Foreskin fibroblast (primary cell): ENCODE measurements at places on chromosomes 6 and 20.

DNA sequence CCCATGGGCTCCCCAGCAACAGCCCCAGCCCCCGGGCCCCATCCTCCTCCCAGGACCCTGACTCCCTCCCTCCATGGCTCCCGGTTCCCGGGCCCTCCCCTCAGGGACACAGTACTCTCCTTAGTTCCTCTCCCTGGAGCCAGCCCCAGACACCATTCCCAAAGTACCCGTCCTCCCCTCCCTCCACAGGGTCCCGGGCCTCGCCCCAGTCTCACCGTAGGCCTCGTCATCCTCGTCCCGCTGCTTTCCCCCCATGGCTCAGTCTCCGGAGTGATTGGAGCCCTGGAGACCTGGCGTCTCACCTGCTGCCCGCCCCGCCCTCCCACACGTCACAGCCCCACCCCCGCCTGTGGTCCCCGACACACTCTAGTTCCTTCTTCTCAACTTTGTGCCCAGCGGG is at the start of gene SLC44A4:
TSS of gene SLC44A4 (minus strand) at position 272 of the 400 bp plus-strand sequence. CDS start at position 255, 17 bp downstream.
- DNase-seq: no peak

DNA sequence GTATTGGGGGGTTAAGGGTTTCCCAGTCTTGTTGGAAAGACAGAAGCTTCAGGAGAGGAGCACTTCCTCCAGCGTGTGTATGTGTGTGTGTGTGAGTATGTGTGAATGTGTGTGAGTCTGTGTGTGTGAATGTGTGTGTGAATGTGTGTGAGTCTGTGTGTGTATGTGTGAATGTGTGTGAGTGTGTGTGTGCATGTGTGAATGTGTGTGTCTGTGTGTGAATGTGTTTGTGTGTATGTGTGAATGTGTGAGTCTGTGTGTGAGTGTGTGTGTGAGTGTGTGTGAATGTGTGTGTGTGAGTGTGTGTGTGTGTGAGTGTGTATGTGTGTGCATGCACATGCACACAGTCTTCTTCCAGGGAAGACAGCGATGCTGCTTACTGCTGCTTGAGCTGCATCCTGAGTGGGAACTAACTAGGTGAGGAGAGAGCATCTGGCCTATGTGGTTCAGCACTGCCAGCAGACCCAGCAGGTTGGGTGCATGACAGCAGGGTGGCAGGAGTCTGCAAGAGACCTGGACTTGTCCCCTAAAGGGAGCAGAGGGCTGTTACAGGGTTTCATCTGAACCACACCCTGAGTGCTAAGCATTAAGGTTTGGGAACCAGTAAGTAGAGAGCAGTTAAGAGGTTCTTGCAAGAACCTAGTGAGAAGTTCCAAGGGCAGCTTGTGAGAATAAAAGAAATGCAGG is 22.7 kb upstream of the CCND3 start:
- no peak for DNase-seq

GRCh38 chr6:141413196-141413595 is 719.5 kb upstream of the GJE1 start:
- peak; percentile 33 for DNase-seq

DNA sequence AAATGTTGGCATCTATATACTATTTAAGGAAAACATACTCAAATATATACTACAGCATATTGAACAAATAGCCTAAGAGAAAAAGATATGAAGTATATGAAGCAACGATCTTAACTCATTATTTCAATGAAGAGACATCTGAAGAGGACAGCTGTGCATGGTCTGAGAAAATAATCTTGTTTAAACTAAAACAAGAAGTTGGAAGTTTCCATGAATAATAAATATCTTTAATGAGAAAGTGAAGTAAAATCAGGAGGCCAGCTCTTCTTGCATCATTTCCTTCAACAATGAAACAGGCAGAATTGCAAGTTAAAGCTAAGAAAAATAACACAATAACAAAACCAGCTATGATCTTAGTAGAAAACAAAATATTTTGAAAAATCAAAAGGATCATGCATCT is 1265.4 kb upstream of the MAP3K7 start:
- no peak for DNase-seq

- no peak for DNase-seq
Measured at GRCh38 chr20:38997622-38998021, 35.5 kb downstream of the DHX35 start.

DNA sequence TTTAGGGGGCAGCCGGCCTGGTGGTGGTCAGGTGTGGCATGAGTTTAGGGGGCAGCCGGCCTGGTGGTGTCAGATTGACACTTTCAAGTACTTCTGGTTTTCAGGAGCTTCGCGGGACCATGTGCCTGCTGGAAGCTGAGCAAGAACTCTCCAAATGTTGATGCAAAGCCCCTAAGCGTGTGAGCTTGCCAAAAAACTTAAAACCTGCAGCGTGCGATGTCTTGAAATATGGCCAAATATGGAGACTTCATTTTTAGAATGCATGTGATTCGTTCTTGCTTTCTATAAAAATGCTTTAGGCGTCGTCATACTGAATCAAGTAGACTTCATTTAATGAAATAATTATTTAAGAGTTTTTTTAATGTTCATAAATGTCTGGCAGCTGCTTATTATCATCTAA is 149.4 kb downstream of the SMOC2 start:
- no peak for DNase-seq

GRCh38 chr6:61755739-61756138 is 530.3 kb downstream of the KHDRBS2 start:
- no peak for DNase-seq

DNA sequence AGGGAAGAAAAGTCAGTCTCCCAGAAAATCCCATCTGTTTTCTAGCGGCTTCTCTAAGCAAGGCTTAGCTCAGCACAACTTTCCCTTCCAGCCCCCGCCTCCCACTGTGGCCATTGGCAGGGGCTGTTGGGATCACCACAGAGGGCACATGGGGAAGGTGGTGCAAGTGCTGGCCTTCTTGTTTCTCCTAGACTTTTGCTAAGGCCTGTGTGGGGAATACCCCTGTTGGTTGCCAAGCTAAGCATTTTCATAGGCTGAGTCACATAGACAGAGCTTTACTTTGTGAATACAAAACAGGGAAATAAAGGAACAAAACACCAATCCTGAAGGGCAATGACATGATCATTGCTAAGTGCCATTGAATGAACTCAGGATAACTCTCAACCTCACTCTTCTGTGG is 32.4 kb upstream of the TIAM2 start:
- peak; percentile 84 for DNase-seq

GRCh38 chr20:5354901-5355300 is 38.1 kb upstream of the PROKR2 start:
- no peak for DNase-seq

DNA sequence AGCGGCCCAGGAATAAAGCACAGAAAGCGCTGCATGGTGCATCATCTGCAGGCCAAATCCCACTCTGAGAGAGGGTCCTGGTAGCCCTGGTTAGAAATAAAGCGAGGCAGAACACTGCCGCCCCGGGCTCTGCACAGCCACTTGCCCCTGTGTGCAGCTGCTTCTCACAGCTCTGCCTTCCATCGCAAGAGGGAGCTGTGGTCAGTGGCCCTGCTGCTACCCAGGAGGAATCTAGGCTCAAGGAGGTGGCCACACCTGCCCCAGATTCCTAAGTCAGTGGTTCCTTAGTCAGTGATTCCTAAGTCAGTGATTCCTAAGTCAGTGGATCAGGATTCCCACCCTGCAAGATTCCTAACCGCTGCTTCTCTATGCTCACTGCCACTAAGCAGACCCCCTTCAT is 8.8 kb downstream of the CDH4 start:
- DNase-seq: no peak

DNA sequence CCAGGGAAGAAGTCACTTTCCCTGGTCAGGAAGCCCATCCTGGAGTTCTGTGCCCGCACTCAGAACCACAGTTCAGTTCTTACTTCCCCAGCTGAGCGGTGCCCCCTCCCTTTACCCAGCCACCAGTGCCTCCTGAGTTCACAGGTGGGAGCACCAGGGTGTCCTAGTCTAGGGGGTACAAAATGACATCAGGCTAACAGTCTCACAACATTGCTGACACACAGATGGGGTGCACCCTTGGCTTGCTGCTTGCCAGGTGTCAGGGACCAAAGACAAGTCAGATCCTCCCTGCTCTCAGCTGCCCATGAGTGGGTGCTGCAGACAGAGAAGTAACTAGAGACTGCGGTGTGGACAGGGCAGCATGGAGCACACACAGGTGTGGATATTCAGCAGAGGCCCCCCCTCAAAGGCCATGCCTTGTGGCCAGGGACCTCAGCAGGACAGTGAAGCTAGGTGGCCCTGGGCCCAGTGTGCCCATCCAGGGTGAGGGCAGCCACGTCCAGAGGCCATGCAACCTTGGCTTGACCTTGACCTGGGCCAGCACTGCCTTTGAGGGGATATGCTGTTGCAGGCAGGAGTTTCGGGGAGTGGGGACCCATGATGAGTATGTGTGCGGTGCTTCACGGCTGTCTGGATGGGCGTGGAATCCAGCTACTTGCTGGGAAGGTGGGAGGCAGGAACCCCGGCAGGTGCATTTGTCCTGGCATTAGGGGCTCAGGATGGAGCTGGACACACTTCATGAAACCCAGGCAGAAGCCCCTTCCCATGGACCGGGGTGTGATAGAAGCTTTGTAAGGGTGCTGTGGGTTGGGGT is 110.4 kb upstream of the FRMD1 start:
- DNase-seq: no peak

GRCh38 chr6:168597471-168597875 is 156.5 kb downstream of the SMOC2 start:
- no peak for DNase-seq

DNA sequence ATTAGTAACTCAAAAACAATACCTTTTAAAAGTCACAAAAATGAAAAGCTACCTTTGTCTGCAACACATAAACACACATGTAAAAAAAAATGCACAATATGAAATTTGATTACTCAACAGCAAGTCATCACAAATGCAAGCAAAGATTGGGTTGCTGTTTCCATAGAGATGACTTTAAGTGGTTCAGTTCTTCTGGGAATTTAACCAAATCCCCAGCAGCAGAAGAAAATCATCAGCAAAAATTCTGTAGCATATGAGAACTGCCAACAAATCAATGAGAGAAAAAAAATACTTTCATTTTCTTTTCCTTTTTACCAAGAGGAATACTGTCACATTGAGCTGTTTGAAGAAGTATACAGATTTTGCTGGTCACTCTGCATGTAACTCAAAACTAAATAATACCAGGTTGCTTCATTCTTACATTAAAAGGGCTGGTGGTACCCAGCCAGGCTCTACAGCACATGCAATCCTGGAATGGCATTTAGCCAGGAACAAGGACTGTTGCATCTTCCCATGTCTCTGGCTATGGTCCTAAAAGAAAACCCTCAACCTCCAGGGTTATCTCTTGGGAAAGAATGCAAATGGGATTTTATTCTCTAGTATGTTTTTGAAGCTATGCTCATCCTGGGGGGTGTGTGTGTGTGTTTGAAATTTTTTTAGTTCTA is 158.3 kb downstream of the OPRM1 start:
- DNase-seq: peak; percentile 9

GRCh38 chr20:25549172-25549773 is 36.1 kb downstream of the NINL start:
- no peak for DNase-seq

DNA sequence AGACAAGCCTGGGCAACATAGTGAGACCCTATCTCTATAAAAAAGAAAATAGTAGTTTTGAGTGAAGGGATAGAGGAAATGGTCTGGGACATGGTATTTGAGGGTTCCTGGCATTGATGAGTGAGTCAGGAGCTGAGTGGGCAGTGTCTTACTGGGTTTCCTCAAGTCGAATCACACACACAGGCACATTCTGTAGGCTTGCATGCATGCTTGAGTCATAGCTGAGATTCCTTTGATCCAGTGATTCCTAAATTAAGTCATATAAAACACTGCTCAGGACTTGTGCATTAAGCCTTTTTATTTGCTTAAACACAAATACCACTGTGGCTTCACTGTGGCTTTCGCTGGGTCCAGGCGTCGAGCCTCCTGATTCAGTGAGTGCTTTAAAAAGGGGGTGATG is 71.8 kb upstream of the TMEM181 start:
- DNase-seq: peak; percentile 94

GRCh38 chr20:46044896-46045295 is 15.9 kb downstream of the SLC12A5 start:
- DNase-seq: no peak

DNA sequence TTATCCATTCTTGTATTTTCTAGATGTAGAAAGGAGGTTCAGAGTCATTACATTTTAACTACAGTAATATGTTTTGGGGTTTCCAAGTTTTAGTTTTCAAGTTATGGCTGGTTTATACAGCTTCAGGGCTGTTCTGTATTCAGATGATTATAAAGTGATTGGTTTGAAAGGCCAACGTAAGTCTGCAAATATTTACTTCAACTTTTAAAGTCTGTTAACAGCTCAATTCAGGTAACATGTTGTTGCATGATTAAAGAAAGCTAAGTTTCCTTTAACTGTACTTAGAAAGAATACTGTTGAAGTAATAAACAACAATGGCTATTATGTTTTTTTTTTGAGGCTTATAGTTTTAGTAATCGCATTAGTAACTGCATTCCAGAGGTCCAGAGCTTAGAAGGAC is 22.8 kb upstream of the GCLC start:
- DNase-seq: no peak

DNA sequence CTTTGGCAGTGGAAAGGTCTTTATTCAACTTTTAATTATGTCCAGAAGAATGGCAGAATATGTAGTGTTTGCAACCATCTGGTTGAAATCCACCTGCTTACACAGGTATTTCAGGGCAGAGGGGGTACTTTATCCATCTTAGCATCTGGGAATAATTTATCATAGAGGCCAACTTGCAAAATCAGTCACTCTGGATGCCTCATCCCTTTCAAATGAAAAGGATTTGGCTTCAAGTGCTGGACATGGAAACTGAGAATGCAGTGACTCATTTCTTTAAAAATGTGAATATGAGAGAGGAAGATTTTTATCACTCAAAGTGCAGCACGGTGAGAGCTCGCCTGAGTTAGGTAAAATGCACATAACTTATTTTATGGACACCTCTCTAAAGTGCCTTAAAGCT is 758.3 kb downstream of the KIF16B start:
- DNase-seq: peak; percentile 6

DNA sequence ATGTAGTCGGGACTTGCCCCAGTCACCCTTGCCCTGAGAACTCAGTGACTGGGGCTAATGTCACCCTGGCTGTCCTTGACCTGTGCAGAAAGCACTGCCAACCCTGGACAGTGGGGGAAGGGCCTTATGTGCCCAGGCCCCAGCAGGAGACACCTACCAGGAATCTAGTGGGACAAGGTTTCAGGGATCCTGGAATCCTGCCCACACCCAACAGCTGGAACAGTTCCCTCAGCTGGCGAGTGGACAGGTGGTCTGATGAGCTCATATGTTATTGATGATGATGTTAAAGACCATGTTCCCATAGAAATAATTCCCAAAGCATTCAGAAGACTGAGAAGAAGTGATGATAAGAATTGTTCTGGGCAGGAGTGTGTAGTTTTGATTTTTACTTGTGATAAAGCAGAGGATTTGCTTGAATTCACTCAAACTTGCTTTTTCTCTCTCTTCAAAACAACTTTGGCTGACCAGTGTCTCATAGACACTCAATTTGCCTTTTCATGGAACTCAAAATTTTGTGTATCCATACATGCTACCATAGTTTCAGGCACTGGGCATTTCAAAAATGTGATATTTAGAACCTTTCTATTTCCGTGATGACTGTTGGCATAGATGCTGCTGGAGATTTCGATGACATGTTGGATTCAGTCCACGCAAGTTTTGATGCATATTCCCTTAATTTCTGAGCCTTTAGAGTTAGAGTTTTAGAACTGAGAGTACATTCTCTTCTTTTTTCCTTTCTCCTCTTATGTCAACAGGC is 79.3 kb downstream of the SLC22A3 start:
- DNase-seq: no peak

- DNase-seq: peak; percentile 38
Measured at GRCh38 chr20:25294459-25295385, 46.8 kb downstream of the PYGB start.

GRCh38 chr6:57242505-57242904 is 20.4 kb upstream of the RAB23 start:
- peak; percentile 91 for DNase-seq

GRCh38 chr6:57423468-57423867 is 106.0 kb downstream of the PRIM2 start:
- no peak for DNase-seq
